ENCODE measurements at places on chromosomes 3 and 15. TPM values are rescaled to one million over a fixed set of nuclear protein-coding genes. Genes with fewer than 3 reads are reported as not detected.

GRCh38 chr3:166110102-166110501, 272.9 kb upstream of the BCHE start:
- H3K36me3 ChIP-seq = no peaks in the 10 kb centered on the region
- DNase-seq = no peak
- H3K4me1 ChIP-seq = no peaks in the 10 kb centered on the region
- no peak overlapping the region for H3K4me3 ChIP-seq
- no peaks in the 10 kb centered on the region for H3K27me3 ChIP-seq
- no peak overlapping the region for H3K27ac ChIP-seq

DNA sequence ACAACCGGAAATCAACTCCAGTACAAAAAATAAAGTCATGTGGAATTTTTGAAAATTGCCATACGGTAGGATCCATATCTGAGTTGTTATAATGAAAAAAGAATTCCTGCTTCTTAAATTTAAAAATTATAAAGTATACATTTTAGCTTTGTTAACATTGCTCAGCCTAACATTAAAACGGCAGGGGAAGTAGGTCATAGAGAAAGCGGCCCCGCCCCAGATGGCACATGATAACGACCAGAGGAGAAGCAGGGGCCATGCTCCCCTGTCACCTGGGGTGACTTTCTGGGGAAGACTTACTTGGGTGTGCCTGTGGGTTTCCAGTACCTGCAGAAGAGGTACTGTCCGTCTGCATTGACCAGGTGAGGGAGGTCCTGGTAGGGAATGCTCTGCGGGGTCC, 921 bp downstream of the MGLL start:
- H3K4me3 ChIP-seq = no peak overlapping the region
- no peaks in the 10 kb centered on the region for H3K36me3 ChIP-seq
- no peak overlapping the region for H3K27ac ChIP-seq
- DNase-seq = no peak

- no peaks in the 10 kb centered on the region for H3K4me1 ChIP-seq
- no peaks in the 10 kb centered on the region for H3K27me3 ChIP-seq
- H3K4me3 ChIP-seq = no peak overlapping the region
- no peaks in the 10 kb centered on the region for H3K36me3 ChIP-seq
- DNase-seq = no peak
Observed at GRCh38 chr3:54176106-54176505, 53.8 kb downstream of the CACNA2D3 start.

- no peak overlapping the region for H3K27ac ChIP-seq
- no peak overlapping the region for H3K4me3 ChIP-seq
- H3K27me3 ChIP-seq = no peaks in the 10 kb centered on the region
- H3K4me1 ChIP-seq = no peaks in the 10 kb centered on the region
- H3K36me3 ChIP-seq = no peaks in the 10 kb centered on the region
Observed at GRCh38 chr15:65197337-65197645, 12.1 kb upstream of the CLPX start.

GRCh38 chr3:108669208-108669607, 79.7 kb downstream of the DZIP3 start:
- no peak overlapping the region for H3K4me3 ChIP-seq
- H3K36me3 ChIP-seq = no peaks in the 10 kb centered on the region
- H3K27ac ChIP-seq = no peak overlapping the region

GRCh38 chr3:195771646-195772300, 40.0 kb downstream of the MUC4 start:
- no peaks in the 10 kb centered on the region for H3K36me3 ChIP-seq
- no peaks in the 10 kb centered on the region for H3K4me1 ChIP-seq
- no peak overlapping the region for H3K27ac ChIP-seq
- no peak overlapping the region for H3K4me3 ChIP-seq
- no peaks in the 10 kb centered on the region for H3K27me3 ChIP-seq
- no peak for DNase-seq

- H3K4me3 ChIP-seq = no peak overlapping the region
- no peaks in the 10 kb centered on the region for H3K36me3 ChIP-seq
- H3K27ac ChIP-seq = no peak overlapping the region
- no peak for DNase-seq
- peaks cover 19% of the 10 kb centered on the region for H3K4me1 ChIP-seq
Observed at GRCh38 chr3:156631323-156631722, 43.1 kb upstream of the TIPARP start.

- no peak overlapping the region for H3K4me3 ChIP-seq
- H3K36me3 ChIP-seq = no peaks in the 10 kb centered on the region
- no peak overlapping the region for H3K27ac ChIP-seq
- H3K4me1 ChIP-seq = no peaks in the 10 kb centered on the region
- no peak for DNase-seq
Observed at GRCh38 chr15:88021601-88022000, 234.9 kb downstream of the NTRK3 start.

DNA sequence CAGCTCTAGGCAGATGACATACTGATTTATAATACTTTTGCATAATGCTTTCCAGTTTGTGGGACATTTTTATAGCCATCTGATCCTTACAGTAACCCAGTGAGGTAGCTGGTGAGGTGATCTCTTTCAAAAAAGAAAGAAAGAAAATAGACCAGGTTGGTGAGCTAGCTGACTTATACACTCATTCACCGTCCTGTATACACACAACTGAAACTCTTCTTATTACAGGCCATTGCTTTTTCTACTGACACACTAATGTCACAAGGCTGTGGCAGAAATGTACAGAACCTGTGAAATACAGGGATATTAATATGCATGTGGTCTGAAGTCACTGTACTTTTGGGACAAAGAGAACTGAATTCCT, 150.2 kb upstream of the BHLHE40 start:
- H3K27ac ChIP-seq = no peak overlapping the region
- H3K4me3 ChIP-seq = no peak overlapping the region
- H3K4me1 ChIP-seq = no peaks in the 10 kb centered on the region
- no peaks in the 10 kb centered on the region for H3K27me3 ChIP-seq

DNA sequence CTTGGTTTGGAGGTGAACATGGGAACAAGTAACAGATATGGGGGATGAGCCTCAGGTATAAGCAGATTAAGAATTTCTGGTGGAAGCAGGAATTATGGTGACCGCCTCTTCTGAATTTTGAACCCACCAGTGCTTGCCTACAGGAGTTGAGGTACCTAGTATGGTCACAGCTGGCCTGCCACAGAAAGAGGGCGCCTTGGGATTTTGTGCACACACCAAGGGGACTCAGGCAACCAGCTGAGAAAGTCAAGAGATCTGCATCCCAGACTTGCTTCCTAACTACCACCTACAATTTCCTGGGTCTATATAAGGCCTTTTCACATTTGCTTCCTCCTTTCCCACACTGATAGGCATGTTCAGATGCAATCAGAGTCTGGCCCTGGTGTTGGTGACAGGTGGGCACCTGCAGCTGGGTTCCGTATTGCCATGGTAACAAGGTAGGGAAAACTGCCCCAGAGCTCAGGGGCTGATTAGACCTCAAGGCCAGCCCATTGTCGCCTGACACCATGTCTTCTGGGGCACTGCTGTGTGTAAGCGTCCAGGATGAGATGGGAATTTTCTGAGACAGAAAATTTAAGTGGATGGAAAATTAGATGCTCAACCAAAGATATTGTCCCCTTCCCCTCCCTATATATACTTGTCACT, 75.9 kb upstream of the RASGRF1 start:
- no peak overlapping the region for H3K4me3 ChIP-seq
- peaks cover 3% of the 10 kb centered on the region for H3K4me1 ChIP-seq
- no peaks in the 10 kb centered on the region for H3K27me3 ChIP-seq

DNA sequence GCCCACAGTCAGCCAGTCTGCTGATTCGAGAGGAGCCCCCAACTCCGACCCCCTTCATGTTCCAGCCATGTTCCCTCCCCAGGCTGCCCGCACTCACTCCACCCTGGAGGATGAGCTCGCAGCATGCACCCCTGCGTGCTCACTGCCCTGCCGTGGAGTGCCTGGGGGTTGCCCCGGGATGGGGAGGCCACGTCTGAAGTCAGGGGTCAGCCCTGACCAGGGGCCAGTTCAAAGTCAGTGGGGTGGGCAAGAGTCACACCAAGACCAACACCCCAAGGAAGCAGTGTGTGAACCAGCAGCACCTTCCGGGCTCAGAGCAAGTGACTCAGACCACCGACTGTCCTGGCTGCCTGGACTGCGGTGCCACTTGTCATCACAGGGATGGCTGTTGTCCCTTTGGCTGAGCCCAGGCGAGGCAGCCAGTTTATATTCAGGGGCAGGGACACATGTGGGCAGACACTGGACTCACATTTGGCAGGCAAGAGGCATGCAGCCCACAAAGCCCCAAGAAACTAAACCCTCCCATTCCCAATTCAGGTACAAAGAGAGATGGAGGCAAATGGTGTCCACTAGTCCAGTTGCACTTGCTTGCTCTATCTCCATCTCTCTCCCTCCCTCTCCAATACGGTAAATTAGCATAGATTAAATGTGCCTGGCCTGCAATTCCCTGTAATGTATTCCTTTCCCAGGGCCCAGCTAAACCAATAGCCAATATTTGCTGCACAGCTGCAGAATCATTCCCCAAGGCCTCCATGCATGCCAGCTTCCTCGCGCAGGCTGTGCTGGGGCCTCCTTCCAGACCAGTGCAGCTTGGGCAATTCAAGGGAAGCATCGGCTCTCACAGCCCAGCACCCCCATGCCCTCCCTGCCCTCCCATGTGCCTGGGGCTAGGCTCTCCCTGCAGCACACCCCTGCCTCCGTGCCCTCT, 135.7 kb upstream of the IQSEC1 start:
- no peaks in the 10 kb centered on the region for H3K4me1 ChIP-seq
- peaks cover 41% of the 10 kb centered on the region for H3K27me3 ChIP-seq
- no peaks in the 10 kb centered on the region for H3K36me3 ChIP-seq
- no peak overlapping the region for H3K4me3 ChIP-seq
- no peak for DNase-seq

DNA sequence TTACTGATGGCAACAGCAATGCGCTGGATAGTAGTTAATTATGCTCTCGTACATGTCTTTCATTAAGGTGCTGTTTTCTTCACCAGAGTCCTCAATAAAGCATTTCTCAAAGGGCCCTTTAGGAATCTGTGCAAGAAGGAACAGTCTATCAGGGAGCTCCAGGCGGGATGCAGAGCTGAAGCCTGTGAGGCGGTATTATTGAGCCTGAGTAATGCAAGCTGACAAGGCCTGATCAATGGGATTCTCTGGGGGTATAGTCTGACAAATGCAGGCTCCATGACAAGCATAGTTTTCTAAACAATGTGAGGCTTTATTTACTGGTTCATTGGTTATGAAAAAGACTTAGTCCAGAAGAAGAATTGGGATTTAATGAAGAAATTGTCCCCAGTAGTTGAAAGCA, 530.9 kb upstream of the CBLB start:
- no peak overlapping the region for H3K4me3 ChIP-seq
- no peak overlapping the region for H3K27ac ChIP-seq
- peaks cover 4% of the 10 kb centered on the region for H3K4me1 ChIP-seq
- H3K36me3 ChIP-seq = no peaks in the 10 kb centered on the region
- DNase-seq = no peak

GRCh38 chr3:30268288-30268687, 338.1 kb upstream of the TGFBR2 start:
- no peak for DNase-seq
- H3K27me3 ChIP-seq = no peaks in the 10 kb centered on the region
- H3K4me3 ChIP-seq = no peak overlapping the region
- H3K4me1 ChIP-seq = peaks cover 1% of the 10 kb centered on the region

GRCh38 chr15:67917037-67917436, 77.2 kb upstream of the RNU6-1 start:
- no peak overlapping the region for H3K27ac ChIP-seq
- H3K27me3 ChIP-seq = no peaks in the 10 kb centered on the region

DNA sequence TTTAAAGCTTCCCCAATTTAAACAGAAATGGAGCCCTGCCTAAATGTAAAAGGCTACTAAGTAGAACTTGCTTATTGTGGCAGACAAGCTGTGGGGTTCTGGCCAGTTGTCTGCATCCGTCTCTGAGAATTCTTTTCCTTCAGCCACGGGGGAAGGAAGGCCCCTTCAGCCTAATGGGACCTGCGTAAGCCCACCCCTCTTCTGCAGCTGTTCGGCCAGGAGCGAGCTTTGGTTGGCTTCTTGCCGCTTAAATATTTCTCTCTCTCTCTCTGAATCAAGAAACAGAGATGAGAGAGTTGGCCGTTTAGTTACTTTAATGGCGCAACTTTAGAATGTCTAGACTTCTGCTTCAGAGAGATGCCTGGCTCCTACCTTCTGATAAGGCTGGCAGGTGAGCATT, 151.7 kb upstream of the PROK2 start:
- no peak overlapping the region for H3K4me3 ChIP-seq
- no peaks in the 10 kb centered on the region for H3K36me3 ChIP-seq
- DNase-seq = no peak
- H3K4me1 ChIP-seq = no peaks in the 10 kb centered on the region

DNA sequence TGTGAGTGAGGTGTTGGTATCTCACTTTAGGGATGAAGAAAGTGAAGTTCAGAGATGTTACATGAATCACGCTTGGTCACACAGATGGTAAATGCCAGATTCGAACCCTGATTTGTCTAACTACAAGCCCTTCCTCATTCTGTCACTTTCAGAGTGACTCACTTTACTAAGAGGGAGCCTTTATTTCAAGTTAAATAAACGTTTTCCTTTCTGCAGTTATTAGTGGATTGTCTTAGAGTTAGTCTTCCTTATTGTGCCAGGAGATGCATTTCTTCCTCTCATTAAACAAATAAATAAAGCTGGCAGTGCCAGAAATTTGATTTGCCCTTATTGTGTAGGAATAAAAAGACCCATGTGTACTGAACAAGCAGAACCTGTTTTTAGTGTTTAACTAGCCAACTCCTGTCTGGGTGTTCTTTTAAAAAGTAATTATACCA, 162.5 kb downstream of the AKAP13 start:
- H3K27me3 ChIP-seq = no peaks in the 10 kb centered on the region
- no peak overlapping the region for H3K27ac ChIP-seq
- H3K4me1 ChIP-seq = peaks cover 5% of the 10 kb centered on the region
- no peak for DNase-seq

GRCh38 chr3:123341871-123342630, 106.8 kb downstream of the ADCY5 start:
- DNase-seq = no peak
- H3K27me3 ChIP-seq = no peaks in the 10 kb centered on the region
- H3K4me3 ChIP-seq = no peak overlapping the region
- H3K4me1 ChIP-seq = no peaks in the 10 kb centered on the region
- H3K27ac ChIP-seq = no peak overlapping the region

GRCh38 chr15:60121845-60122244, 117.7 kb downstream of the FOXB1 start:
- no peak for DNase-seq
- peaks cover 18% of the 10 kb centered on the region for H3K4me1 ChIP-seq
- H3K27ac ChIP-seq = no peak overlapping the region
- no peaks in the 10 kb centered on the region for H3K36me3 ChIP-seq
- no peaks in the 10 kb centered on the region for H3K27me3 ChIP-seq
- H3K4me3 ChIP-seq = no peak overlapping the region

GRCh38 chr3:21991061-21991460, 240.1 kb upstream of the ZNF385D start:
- no peaks in the 10 kb centered on the region for H3K4me1 ChIP-seq
- no peak overlapping the region for H3K27ac ChIP-seq
- DNase-seq = no peak

The SLC12A1 gene
- not detected for total RNA-seq

The ZNF774 gene
- 5.4 TPM for total RNA-seq

The TNNC1 gene
- total RNA-seq = not detected

The SLC2A2 gene
- not detected for total RNA-seq

The NCK1 gene
- total RNA-seq = 50.2 TPM

The PLS1 gene
- total RNA-seq = 8.9 TPM

The KCTD6 gene
- 14.3 TPM for total RNA-seq

The CDHR4 gene
- total RNA-seq = 0.48 TPM

The SPATA12 gene
- not detected for total RNA-seq

The IQCF5 gene
- total RNA-seq = not detected

The RPLP1 gene
- total RNA-seq = 1,496 TPM

The GXYLT2 gene
- total RNA-seq = 10.7 TPM

The MYO5C gene
- 0.63 TPM for total RNA-seq

The ANKUB1 gene
- total RNA-seq = not detected

All from A673 (cell line).